ENCODE measurements at places on chromosomes 6 and 20.
A peak's percentile ranks its signal among the peaks of the same experiment; 100 is the strongest.

GRCh38 chr6:3808759-3809514 lies 40.2 kb upstream of the FAM50B start:
- DNase-seq = no peak

- no peak for DNase-seq
Observed at GRCh38 chr6:82040405-82041221, 206.9 kb downstream of the IBTK start.

GRCh38 chr6:44237813-44238433 lies 9.0 kb upstream of the HSP90AB1 start:
- DNase-seq = peak; percentile 90

DNA sequence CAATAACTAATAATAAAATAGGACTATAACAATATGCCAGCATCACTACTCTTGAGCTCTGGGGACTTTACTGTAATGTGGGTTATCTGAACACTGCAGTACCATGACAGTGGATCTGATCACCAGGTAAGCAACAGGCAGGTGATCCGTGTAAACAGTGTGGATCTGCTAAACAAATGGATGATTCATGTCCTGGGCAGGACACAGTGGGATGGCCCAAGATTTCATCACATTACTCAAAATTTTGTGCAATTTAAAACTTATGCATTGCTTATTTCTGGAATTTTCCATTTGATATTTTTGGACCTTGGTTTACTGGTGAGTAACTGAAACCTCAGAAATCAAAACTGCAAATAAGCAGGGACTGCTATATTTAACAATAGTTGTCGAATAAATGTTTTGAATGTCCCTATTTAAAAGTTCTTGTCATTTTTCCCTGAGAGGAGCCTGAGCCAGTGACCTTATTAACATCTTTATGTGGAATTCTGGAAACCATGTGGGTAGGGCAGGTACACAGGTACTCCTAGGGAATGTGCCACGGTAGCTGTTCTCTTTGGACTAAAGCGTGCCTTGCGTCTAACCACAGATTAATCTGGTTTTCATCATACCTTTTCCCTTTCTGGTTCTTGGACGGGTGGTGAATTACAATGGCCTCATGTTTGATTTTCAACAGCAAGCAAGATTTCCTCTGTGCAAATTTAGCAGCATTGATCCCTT lies 214.5 kb upstream of the SASH1 start:
- no peak for DNase-seq

GRCh38 chr6:36916126-36916525 lies 30.4 kb downstream of the C6orf89 start:
- DNase-seq = no peak

GRCh38 chr6:137775227-137775626 lies 91.8 kb upstream of the TNFAIP3 start:
- no peak for DNase-seq

GRCh38 chr20:62776692-62777527 lies 19.4 kb upstream of the MRGBP start:
- DNase-seq = no peak

- DNase-seq = no peak
Observed at GRCh38 chr6:150575836-150576235, 23.8 kb upstream of the PLEKHG1 start.

DNA sequence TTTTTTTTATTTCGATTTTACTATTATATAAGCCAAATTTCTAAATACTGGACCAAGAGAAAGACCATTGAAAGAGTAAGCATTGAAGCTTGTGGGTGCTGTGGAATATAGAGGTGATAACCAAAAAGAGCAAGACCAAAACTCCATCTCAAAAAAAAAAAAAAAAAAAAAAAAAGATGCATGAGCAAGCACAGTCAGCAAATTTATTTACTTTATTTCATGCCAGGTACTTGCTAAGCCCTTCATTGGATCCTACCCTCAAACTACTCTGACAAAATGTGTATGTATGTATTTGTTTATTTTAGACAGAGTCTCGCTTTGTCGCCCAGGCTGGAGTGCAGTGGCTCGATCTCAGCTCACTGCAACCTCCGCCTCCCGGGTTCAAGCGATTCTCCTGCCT lies 27.8 kb downstream of the BAK1 start:
- DNase-seq = no peak

GRCh38 chr20:15655295-15655874 lies 917.9 kb downstream of the KIF16B start:
- DNase-seq = no peak

DNA sequence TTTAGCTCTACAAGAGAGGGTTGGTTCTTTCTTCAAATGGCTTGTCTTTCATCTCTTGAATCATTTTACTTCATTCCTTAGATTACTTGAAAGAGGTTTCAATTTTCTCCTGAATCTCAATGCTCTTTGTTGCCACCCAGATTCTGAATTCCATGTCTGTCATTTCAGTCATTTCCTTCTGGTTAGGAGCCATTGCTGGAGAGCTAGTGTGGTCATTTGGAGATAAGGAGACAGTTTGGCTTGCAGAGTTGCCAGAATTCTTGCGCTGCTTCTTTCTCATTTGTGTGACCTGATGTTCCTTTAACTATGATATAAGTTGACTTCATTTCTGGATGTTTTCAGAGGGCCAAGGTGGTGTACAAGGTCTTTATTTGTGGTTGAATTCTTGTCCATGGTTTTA lies 157.8 kb downstream of the SLC22A3 start:
- DNase-seq = no peak

- no peak for DNase-seq
Observed at GRCh38 chr6:41200901-41201763, at the start of gene TREML2. TSS of gene TREML2 (minus strand) at chr6:41201149. CDS start at chr6:41201008, 141 bp downstream.

- no peak for DNase-seq
Observed at GRCh38 chr6:148945301-148946021, 198.6 kb downstream of the UST start.

DNA sequence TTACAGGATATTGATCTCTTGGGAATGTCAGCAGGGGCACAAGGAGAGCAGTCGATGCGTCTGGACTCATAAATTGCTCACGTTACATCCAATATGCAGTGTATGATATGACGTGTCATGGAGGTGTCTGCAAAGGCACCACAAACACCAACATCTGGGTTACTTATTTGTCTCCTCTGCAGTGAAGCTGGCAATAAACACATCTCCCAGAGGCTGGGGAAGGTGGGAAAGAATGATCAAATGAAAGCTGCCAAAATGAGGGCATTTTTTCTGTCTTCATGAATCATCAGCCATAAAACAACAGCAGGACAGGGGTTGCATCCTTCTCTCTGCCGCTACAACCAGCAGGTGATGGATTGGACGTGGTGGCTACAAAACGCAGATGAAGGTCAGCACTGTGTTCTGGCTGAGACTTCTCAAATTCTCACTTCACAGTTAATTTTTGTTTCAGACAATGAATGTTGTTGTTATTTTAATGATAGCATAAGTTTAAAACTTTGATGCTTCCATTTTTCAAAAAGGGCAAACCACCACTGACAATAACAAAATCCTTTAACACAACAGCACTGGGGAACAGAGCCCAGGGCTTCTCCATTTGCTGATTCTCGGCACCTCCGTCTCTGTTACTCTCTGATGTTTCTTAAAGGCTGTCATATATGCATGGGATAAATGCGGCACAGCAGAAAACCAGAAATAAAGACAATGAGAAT lies 47.5 kb downstream of the ERMARD start:
- DNase-seq = no peak

DNA sequence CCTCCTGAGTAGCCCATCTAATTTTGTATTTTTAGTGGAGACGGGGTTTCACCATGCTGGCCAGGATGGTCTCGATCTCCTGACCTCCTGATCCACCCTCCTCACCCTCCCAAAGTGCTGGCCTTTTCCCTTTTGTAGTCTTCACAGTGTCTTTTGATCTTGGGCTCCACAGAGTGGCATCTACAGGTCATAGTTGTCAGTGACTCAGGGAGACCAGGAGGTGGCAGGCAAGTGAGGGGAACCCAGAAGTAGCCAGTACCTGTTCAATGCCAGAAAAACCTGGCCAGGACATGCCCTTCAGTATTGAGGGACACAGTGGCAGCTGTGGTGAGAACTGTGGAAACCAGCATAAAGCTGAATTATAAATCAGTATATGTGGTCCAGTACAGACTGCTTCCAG lies 19.6 kb downstream of the RPP21 start:
- no peak for DNase-seq

DNA sequence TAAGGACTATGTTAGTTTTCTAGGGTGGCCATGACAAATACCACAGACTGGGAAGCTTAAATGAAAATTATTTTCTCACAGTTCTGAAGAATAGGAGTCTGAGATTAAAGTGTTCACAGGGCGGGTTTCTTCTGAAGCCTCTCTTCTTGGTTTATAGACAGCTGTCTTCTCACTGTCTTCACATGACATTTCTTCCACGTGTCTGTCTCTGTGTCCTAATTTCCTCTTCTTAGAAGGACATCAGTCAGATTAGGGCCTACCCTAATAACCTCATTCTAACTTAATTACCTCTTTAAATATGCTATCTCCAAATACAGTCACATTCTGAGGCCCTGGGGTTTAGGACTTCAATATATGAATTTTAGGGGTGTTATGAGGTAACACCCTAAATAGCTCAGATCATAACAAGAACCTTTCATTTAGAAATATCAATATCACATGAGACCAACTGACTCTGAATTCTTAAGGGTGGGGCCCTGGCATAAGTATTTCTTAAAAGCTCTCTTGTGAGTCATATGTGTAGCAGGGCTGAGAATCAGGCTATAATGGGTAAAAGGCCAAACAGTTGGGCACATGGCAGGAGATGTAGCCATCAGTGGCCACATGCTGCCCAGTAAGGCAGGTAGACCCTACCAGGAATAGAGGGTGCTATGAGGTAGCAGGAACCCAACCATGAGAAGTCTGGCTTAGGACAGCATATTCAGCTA lies 62.0 kb upstream of the TENT5A start:
- DNase-seq = no peak
